ENCODE measurements at places on chromosomes 13 and 19. TPM values are rescaled to one million over a fixed set of nuclear protein-coding genes. Genes with fewer than 3 reads are reported as not detected.

DNA sequence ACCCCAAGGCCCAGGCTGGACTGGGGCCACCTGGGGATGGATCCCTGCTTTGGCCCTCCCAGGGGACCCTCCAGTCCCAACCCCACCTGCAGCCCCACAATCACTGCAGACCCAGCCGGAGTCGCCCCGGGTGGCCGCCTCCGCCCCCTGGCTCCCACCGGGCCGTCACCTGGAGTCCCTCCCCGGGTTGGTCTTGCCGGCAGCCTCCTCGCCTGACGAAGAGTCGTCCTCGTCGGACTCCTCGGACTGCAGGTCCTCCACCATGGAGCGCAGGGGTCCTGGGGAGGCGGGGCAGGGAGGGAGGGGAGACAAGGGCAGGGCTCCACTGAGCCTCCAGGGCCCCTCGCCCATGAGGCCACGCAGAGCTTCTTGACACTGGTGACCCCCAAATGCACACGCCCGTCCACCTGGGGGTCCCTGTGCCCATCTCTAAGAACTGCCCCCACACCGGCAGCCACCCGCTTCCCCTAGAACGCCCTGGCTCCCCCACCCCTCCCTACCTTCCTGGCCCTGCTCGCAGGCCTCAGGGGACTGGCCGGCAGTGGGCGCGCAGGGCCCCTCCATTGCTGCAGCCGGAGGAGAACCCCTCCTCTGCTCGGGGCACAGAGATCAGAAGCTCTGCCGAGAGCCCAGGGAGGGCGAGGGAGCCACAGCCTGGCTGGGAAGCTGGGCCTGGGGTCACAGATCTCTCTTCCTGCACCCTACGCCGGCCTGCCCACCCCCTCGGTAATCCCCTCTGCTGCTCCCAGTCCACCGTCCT, 63.4 kb downstream of the MLLT1 start:
- peaks cover 21% of the 10 kb centered on the region for H3K4me1 ChIP-seq
- H3K27me3 ChIP-seq: no peaks in the 10 kb centered on the region
- H3K4me3 ChIP-seq: no peak overlapping the region
- no peak for DNase-seq
- peak overlapping the region; percentile 68 for H3K27ac ChIP-seq
- H3K36me3 ChIP-seq: no peaks in the 10 kb centered on the region

- no peak for DNase-seq
- H3K4me3 ChIP-seq: no peak overlapping the region
- no peaks in the 10 kb centered on the region for H3K27me3 ChIP-seq
- H3K36me3 ChIP-seq: no peaks in the 10 kb centered on the region
- no peaks in the 10 kb centered on the region for H3K4me1 ChIP-seq
- no peak overlapping the region for H3K27ac ChIP-seq
Measured at GRCh38 chr13:98461486-98462240, 115.2 kb downstream of the STK24 start.

DNA sequence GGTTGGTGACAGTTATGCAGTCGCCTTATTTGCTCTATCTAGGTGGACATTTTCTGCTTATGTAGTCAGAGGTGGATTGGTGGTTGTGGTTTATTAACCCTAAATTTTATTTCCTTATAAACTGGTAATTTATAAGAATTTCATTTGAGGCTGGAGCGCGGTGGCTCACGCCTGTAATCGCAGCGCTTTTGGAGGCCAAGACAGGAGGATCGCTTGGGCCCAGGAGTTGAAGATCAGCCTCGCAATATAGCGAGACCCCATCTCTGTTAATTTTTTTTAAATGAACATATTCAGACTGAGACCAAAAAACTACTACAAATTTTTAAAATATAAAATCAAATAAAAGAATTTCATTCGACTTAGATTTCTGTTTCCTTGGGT, 810 bp downstream of the ZNF627 start:
- DNase-seq: no peak
- H3K4me1 ChIP-seq: peaks cover 9% of the 10 kb centered on the region
- no peaks in the 10 kb centered on the region for H3K27me3 ChIP-seq
- H3K4me3 ChIP-seq: peak overlapping the region; percentile 95
- H3K27ac ChIP-seq: peak overlapping the region; percentile 86
- H3K36me3 ChIP-seq: no peaks in the 10 kb centered on the region

GRCh38 chr19:35790981-35791813, 15.8 kb downstream of the ARHGAP33 start:
- H3K36me3 ChIP-seq: no peaks in the 10 kb centered on the region
- DNase-seq: no peak
- H3K27me3 ChIP-seq: no peaks in the 10 kb centered on the region
- no peak overlapping the region for H3K4me3 ChIP-seq

- peak within 1 kb of the TSS; percentile 75 for H3K4me3 ChIP-seq
- no peaks in the 10 kb centered on the region for H3K4me1 ChIP-seq
- DNase-seq: peak; percentile 89
- peak within 1 kb of the TSS; percentile 86 for H3K27ac ChIP-seq
- H3K36me3 ChIP-seq: no peaks in the 10 kb centered on the region
Measured at GRCh38 chr13:24160458-24161009, at the start of gene SPATA13. TSS of gene SPATA13 (plus strand) at chr13:24160720. CDS start at chr13:24222930, 62,210 bp downstream.

- H3K4me3 ChIP-seq: no peak overlapping the region
- H3K27ac ChIP-seq: no peak overlapping the region
- no peaks in the 10 kb centered on the region for H3K36me3 ChIP-seq
- no peak for DNase-seq
- H3K27me3 ChIP-seq: peaks cover 13% of the 10 kb centered on the region
- no peaks in the 10 kb centered on the region for H3K4me1 ChIP-seq
Measured at GRCh38 chr19:32672841-32673240, 2.1 kb downstream of the ANKRD27 start.

- peak overlapping the region; percentile 72 for H3K4me3 ChIP-seq
- peaks cover 4% of the 10 kb centered on the region for H3K4me1 ChIP-seq
- H3K36me3 ChIP-seq: no peaks in the 10 kb centered on the region
- peak; percentile 63 for DNase-seq
Measured at GRCh38 chr19:49639401-49640112, 386 bp downstream of the RRAS start.

- no peak for DNase-seq
- no peaks in the 10 kb centered on the region for H3K4me1 ChIP-seq
- no peak overlapping the region for H3K4me3 ChIP-seq
- no peaks in the 10 kb centered on the region for H3K27me3 ChIP-seq
- H3K27ac ChIP-seq: no peak overlapping the region
Measured at GRCh38 chr19:30309176-30309575, 63.0 kb upstream of the ZNF536 start.

DNA sequence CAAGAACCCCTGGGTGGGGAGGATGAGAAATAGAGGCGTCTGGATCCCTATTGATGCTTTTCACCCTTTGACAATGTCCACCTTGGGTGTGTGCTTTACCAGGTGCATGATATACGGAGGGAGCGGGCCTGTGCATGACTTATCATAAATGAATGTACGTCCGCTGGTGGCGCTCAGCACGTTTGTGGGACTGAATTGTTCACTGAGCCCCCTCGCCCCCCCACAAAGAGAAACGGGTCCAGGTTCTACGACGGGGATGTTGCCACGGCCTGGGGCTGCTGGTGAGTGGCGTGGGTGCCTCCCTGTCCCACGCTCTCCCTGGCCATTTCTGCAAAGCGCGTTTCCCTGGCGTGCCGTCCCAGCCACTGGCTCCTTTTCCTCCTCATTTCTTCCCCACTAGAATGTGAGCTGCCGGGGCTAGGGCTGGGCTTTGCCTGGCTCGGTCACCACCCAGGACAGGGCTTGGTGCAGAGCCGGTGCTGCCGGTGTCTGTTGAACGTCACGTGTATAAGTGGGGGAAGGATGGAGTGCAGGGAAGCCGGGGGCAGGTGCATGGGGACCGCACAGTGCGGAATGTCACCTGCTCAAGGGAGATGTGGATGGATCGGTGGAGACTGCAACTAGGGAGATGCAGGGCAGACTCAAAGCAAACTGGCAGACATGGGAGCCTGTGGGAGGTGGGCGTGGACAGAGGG, 21.6 kb downstream of the LRRC4B start:
- no peaks in the 10 kb centered on the region for H3K4me1 ChIP-seq
- no peaks in the 10 kb centered on the region for H3K27me3 ChIP-seq
- no peak overlapping the region for H3K27ac ChIP-seq

DNA sequence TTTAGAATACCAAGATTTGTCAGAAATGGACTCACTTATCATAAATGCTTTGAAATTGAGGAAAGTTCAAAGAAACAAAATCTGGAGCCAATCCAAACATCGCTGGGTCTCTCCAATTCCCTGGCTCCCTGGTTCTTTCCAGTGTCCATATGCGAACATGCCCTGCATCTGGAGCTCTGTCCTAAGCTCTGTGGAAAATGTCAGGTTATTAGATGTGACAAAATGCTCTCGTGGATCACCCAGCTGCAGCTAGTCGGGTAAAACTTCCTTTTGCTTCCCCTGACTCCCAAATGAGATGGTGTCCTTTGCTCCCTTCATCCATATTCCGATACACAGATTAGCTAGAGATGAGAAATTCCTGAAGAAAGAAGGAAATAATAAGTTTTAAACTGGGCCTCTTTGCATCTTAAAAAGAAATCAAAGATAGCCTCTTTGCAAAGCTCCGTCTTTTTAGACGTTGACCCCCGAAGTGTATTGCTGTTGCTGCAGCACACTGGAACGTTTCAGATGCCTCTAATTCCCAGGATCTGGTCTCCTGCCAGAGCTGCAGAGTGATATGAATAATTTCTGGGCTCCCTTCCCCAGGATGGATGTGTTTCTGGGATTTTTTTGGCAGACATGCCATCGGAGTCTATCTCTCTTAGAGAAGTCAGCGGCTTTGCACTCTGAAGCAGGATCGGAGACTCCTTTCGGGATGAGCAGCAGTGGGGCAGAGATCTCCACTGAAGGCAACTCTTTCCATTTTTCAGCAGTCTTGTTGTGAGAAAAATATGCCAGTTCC, 102.9 kb downstream of the TEX26 start:
- H3K4me3 ChIP-seq: no peak overlapping the region
- DNase-seq: peak; percentile 50
- no peaks in the 10 kb centered on the region for H3K27me3 ChIP-seq
- H3K4me1 ChIP-seq: no peaks in the 10 kb centered on the region
- H3K27ac ChIP-seq: no peak overlapping the region

GRCh38 chr19:38517321-38517720, 83.8 kb downstream of the RYR1 start:
- H3K4me3 ChIP-seq: no peak overlapping the region
- no peak overlapping the region for H3K27ac ChIP-seq
- H3K4me1 ChIP-seq: no peaks in the 10 kb centered on the region
- no peak for DNase-seq
- no peaks in the 10 kb centered on the region for H3K36me3 ChIP-seq

- H3K36me3 ChIP-seq: no peaks in the 10 kb centered on the region
- H3K27ac ChIP-seq: peak overlapping the region; percentile 19
- DNase-seq: no peak
- no peaks in the 10 kb centered on the region for H3K4me1 ChIP-seq
- no peaks in the 10 kb centered on the region for H3K27me3 ChIP-seq
Measured at GRCh38 chr13:113420833-113421600, 32.3 kb downstream of the ADPRHL1 start.

GRCh38 chr13:23754506-23754905, 134.7 kb downstream of the MIPEP start:
- DNase-seq: no peak
- peaks cover 3% of the 10 kb centered on the region for H3K4me1 ChIP-seq
- H3K27me3 ChIP-seq: no peaks in the 10 kb centered on the region
- H3K36me3 ChIP-seq: no peaks in the 10 kb centered on the region
- no peak overlapping the region for H3K4me3 ChIP-seq

DNA sequence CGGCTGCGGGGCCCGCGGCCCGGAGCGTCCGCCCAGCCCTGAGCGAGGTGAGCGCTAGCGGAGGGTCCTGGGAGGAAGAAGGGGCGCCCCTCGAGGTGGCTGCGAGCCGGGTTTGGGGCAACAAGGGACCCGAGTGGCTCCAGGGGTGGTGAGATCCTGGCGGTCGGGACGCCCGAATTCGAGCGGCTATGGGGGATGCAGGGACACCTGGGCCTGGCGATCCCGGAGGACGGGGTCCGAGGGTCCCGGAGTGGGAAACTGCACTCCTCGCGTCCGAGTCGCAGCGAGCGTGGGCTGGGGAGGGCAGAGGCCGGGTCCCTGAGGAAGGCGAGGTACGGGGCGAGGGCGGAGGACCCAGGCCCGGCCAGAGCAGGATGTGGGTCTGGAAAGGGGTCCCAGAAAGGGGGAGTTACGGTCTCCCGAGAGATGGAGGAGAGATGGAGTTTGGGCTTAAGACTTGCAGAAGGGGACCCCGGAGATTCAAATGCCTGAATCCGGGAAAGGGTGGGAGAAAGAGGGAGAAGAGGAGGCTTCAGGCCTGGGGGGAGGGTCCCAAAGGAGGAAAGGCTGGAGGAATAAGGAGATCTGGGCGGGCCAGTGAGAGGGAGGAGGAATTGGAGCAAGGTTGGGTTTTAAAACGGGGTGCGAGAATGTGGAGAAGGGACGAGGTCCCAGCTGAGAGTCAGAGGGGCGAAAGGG, 542 bp downstream of the CACNG7 start:
- H3K27me3 ChIP-seq: peaks cover 15% of the 10 kb centered on the region
- DNase-seq: no peak
- no peak overlapping the region for H3K27ac ChIP-seq
- no peaks in the 10 kb centered on the region for H3K4me1 ChIP-seq
- H3K36me3 ChIP-seq: no peaks in the 10 kb centered on the region
- H3K4me3 ChIP-seq: no peak overlapping the region

DNA sequence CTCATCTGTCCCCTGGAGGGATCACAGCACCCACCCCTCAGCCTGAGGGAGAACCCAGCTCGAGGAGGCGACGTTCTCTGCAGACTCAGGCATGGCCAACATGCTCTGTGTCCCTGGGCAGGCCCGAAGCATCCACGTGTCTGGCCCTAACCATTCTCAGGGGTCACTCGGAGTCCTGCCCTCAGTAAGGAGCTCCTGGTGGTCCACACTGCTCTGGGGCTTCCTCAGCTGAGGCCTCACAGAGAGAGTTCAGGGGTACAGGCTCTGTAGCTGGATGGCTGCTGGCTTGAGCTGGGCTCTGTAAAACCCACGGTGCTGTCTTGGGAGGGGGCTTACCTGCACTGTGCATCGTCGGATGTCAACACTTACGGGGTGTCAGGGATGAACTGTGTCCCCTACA, 4.4 kb upstream of the SIGLEC8 start:
- H3K4me1 ChIP-seq: no peaks in the 10 kb centered on the region
- H3K36me3 ChIP-seq: no peaks in the 10 kb centered on the region
- DNase-seq: no peak
- H3K27me3 ChIP-seq: no peaks in the 10 kb centered on the region

- H3K4me3 ChIP-seq: peak within 1 kb of the TSS; percentile 75
- H3K36me3 ChIP-seq: no peaks in the 10 kb centered on the region
- peaks cover 13% of the 10 kb centered on the region for H3K4me1 ChIP-seq
Measured at GRCh38 chr19:33302175-33302973, at the start of gene CEBPA. TSS of gene CEBPA (minus strand) at chr19:33302534. CDS start at chr19:33302414, 120 bp downstream.

DNA sequence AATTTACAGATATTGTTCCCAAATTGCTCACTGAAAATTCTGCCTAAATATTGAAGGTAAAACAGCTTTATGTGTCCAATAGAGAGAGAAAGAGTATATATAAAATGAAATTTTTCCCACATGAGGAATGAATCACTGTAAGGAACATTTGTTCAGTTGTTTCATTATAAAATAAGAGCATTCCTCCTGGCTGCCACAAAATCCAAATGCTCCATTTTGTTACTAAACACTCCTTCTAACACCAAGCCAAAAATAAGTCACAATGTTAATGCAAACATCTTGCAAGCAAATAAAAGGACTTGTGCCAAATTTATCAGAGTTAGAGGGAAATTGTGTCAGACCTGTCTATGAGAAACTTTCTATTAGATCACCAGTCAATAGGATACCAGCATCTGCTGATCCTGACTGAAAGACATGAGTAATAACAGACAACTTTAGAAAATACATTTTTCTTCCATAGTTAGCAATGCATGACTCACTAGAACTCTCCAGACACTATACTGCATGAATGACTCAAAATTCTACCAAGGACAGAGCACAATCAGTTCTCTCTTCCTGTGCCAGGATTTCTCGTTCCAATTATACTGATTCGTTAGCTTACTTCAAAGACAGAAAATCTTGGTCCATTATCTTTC, 83.5 kb upstream of the FNDC3A start:
- no peak for DNase-seq
- H3K4me3 ChIP-seq: no peak overlapping the region
- H3K4me1 ChIP-seq: no peaks in the 10 kb centered on the region
- no peaks in the 10 kb centered on the region for H3K36me3 ChIP-seq
- H3K27me3 ChIP-seq: no peaks in the 10 kb centered on the region

The OBI1 gene
- 32.6 TPM for total RNA-seq

The MATK gene
- total RNA-seq: 11.2 TPM

The PPAN gene
- 21.3 TPM for total RNA-seq
